Brain (organoid and tissue), 16 donors: ENCODE measurements at places on chromosomes 5 and 9.

- no peak for DNase-seq
These were observed 188.7 kb downstream of the EBF1 start for GRCh38 chr5:158910782-158911692.

DNA sequence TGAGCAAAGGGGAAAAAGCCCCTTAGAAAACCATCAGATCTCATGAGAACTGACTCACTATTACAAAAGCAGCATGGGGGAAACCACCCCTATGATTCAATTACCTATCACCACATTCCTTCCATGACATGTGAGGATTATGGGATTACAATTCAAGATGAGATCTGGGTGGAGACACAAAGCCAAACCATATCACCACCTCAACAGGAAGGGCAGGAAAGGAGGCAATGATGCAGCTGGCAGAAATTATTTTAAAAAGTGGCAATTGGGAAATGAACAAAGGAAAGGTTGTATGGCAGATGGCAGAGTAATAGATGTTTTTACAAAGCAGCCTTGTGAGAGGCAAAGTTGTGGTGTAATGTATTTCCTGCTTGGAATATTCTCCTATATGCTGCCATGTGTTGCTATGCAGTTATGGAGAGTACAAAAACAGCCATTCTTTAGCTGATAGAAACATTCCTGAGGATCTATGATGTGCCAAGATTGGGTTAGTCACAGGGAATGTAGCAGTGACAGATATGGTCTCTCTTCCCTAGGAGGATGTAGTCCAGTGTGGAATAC is 138.8 kb downstream of the SMC2 start:
- no peak for DNase-seq

DNA sequence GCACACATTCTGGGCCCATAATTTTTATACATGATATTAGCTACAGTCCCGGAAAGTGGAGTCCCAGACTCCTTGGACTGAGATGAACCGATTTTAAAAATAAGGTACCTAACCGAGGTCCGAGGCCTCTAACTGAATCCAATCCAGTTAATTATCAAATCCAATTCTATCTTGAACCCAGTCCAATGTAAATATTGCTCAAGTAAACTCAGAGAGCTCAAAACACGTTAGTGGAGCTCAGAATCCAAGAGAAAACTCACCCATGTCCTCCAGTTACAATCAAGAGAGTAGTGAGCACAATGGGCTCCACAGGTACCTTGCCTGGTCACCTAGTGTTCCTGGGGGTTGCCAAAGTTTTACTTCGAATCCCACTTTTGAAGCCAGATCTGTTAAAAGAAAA is 37.9 kb upstream of the DIRAS2 start:
- DNase-seq, result no peak

DNA sequence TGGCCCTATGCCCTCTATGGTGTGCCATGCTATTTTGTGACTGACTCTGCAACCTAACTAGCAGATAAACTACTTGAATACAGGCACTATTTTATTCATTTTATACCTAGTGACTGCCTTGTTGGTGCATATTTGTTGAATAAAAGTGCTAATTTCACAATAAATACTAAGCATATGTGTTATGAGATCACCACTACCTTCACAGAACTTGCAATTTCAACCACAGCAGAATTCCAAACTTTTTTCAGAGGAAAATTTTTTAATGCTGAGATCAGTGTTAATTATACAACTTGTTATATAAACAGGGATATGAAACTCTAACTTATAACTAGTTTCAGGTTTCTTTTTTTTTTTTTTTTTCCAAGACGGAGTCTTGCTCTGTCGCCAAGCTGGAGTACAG is 94.8 kb downstream of the NR3C1 start:
- DNase-seq, result no peak

- no peak for DNase-seq
These were observed 15.8 kb downstream of the CDH6 start for GRCh38 chr5:31209334-31209733.

GRCh38 chr5:126234563-126235195 is 188.5 kb upstream of the GRAMD2B start:
- no peak for DNase-seq

DNA sequence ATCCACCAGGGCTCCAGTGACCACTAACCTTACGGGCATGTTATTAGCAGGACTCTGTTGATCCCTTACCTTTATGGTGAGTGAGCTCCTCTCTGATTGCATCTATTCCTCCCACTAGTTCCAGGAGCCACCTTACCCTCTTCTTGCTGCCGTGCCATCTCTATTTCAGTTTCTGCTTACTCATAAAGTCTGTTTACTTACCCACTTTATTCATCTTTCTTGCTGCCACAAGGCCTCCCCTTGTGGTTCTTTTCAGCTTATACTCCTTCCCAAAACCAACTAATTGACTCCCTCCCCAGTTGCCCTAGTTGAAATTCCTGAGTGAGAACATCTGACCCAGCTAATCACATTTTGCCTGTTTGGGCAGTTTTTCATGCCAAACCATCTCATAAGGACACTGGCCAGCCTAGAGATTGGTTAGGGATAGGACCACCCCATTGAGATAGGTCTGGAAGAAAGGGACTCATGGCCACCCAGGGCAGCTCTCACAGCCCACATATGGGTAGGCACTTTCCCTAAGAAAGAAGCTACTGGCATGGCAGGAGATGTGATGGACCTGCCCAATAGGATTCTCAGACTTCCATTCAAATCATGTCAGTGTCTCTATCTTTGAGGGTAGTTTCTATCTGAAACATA is 412.7 kb downstream of the EFNA5 start:
- no peak for DNase-seq

GRCh38 chr5:10854506-10855277 is 93.7 kb upstream of the DAP start:
- no peak for DNase-seq
